Activated CD4-positive, alpha-beta T cell treated with anti-CD3 and anti-CD28 coated beads, Interleukin-2, amount 10 ng/mL, durations not matched to agents 7 days and 5 days (primary cell): ENCODE measurements at places on chromosomes 11 and 22. TPM values are rescaled to one million over a fixed set of nuclear protein-coding genes. Genes with fewer than 3 reads are reported as not detected.

DNA sequence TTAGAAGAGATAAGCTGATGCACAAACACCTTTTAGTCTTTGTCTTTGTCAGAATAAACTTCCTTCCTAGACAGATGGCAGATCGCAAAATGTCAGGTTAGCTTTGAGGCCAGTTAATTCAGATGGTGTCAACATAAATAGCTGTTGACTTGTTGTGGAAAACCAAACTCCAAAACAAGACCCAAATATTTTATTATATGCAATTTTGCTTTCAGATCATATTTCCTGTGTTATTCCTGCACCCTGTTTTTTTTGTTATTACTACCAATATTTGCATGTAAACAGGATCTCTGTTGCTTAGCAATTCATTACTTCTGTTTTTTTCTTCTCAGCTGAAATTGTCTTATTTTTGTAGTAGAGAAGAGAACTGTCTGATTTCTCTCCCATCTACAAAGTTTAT is 316.0 kb downstream of the ETS1 start:
- no peak overlapping the region for H3K27ac ChIP-seq
- H3K27me3 ChIP-seq: peaks cover 4% of the 10 kb centered on the region
- no peak for DNase-seq
- peaks cover 14% of the 10 kb centered on the region for H3K4me1 ChIP-seq

DNA sequence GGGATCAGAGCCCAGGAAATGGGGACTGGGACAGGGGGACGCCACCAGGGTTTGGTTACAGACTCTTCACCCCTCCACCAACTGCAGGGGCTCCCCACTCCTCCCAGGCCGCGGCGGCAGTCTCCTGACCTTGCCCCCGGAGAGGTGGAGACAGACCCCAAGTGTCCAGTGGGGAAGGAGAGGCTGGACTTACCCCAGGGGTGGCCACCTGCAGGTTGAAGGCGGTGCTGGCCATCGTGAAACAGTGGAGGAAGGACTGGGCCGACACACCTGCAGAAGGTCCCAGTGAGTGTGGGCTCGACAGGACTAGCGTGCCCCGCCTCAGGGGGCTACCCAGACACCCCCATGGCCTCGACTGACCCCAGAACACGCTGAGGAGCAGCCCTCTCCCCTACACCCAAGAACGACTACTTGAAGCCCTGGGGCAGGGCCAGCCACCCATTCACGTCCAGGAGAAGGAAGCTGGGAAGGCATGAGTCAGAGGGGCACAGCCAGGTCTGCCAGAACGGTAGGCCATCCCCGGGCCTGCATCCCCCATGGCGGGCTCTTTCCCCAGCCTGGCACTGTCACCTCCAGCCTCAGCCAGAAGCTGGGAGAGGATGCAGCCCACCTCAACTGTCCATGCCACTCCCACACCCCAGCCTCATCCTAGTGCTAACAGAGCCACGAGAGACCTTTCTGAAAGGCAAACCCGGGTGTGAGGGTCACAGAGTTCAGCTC is 2.3 kb downstream of the GATD1 start:
- H3K4me1 ChIP-seq: peaks cover 24% of the 10 kb centered on the region
- H3K27ac ChIP-seq: peak overlapping the region; percentile 51
- peak overlapping the region; percentile 54 for H3K4me3 ChIP-seq
- DNase-seq: no peak

DNA sequence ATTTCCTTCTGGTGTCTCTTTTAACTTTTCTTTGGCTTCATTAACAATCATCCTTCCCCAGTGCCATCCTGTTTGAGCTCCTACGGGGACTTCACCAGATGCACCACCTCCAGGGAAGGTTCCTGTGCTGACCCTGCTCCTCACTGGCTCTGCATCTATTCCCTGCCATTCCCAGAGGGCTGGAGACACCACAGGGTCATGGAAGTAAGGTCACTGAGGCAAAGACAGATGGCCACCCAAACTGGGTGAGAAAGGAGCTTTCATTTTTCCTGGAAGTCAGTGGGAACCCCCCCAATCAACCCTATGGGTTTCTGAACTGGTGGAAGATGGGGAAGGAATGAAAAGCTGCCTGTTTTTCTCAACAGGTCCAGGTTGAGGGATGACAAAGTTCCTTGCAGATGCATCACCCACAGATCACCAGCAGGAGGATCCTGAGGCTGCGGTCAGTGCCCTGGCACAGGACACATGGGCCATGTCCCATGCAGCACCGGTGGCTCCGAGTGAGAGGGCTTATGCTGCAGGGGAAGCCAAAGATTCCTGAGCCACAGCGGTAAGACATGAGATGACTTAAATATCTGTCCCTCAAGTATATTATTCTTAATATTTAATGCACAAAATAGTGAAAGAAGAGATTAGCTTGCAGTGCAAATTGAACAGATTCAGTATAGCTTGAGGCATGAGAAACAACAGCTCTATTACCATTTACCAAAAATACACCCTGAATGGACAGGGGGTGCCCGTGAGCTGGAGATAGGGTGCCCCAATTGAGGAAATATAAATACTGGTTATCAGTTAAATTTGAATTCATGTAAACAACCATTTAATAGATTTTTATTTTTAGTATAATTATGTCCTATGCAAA is 73.0 kb upstream of the VPREB1 start:
- H3K4me1 ChIP-seq: peaks cover 14% of the 10 kb centered on the region
- no peak for DNase-seq
- H3K36me3 ChIP-seq: no peaks in the 10 kb centered on the region
- H3K4me3 ChIP-seq: no peak overlapping the region
- peaks cover 18% of the 10 kb centered on the region for H3K27me3 ChIP-seq

OR5M8 gene
- not detected for total RNA-seq
